CD4-positive, alpha-beta T cell treated with Interleukin-21 for 1 hour (primary cell): ENCODE measurements at places on chromosomes 4 and X.

DNA sequence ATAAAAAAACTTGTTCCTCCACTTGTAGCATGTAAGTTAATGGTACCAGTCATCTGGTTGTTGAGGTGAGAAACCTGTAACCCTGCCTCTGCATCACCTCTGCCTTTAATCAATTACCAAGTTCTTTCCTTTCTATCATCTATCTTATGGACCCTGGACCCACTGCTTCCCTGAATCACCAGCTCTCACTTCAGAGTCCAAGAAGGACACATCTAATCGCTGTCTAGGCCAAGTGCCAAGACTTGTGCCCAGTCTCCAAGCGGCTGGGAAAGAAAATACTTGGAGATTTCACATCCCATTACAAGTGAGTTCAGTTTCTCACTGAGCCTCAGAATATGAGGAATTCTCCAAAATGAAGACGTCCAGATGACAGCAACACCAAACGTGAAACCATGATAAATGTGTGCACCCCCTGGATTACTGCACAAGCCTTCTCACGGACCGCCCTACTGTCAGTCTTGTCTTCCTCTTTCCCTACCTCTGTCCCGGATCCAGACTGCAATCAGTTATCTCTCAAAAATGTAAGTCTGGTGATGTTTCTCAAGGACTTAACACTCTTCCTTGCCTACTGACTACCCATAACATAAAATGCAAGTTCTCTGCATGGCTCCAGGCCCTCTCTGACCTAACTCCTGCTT, 10.4 kb downstream of the PALLD start:
- no peak for DNase-seq

DNA sequence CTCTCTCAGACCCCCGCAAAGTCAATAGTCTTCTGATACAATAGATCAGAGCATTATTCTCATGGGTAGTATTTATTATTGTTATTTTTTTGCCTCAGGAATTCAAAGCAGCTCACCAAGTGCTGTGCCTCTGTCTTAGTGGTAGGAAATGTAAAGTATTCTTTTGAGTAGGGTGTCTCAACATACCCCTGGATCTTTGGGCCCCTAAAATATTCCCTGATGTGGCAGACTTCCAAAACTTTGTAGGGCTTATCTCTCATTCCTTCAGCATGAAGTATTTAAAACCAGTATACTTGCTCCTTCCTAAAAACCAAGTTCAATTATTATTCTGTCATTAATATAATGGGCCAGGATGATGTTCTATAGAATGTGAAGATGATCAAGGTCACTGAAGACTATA, 115.3 kb upstream of the ZNF827 start:
- DNase-seq: no peak

DNA sequence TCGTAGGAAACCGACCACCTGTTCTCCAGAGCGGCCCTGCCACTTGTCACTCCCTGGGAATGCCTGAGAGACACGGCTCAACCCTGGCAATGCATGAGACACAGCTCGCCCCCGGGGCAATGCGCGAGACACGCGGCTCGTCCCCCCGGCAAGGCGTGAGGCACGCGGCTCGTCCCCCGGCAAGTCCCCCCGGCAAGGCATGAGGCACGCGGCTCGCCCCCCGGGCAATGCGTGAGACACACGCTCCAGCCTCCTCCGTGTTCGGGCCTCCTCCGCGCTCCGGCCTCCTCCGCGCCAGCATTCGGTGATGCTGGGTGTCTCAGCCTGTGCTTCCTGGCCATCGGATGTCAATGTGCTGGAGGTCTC, 27.5 kb upstream of the CPLX1 start:
- DNase-seq: no peak

GRCh38 chrX:129754056-129755024, 15.6 kb downstream of the XPNPEP2 start:
- no peak for DNase-seq

GRCh38 chr4:1171311-1172227, 814 bp downstream of the SPON2 start:
- peak; percentile 59 for DNase-seq

DNA sequence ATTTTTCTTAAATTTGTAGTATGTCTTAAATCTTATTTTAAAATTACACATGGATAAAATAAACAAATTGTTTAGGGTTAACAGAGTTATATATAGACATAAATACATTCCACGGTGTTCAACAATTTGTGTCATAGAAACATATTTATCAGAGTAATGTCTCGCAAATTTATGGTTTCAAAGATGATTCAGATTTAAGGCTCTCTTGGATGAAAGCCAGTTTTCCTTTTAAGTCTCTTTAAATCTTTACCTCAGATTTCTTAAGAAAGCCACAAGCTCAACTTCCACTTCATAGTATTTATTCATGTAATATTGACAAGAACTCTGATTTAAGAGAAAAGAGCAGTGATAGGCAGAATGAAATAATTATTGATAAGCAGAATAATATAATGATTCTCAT, 1254.8 kb upstream of the ADGRL3 start:
- DNase-seq: no peak

DNA sequence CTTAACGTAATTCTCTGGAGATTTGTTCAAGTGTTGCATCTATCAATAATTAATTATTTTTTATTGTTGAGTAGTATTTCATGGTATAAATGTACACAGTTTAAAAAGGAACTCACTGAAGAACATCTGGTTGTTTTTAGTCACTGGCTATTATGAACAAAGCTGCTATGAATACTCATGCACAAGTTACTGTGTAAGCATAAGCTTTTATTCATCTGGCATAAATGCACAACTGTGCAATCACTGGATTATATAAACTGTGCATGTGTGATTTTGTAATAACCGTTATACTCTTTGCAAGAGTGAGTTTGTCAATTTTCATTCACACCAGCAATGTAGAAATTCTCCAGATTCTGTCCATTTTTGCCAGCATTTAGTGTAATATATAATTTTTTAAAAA, 43.8 kb upstream of the UBQLN2 start:
- no peak for DNase-seq

DNA sequence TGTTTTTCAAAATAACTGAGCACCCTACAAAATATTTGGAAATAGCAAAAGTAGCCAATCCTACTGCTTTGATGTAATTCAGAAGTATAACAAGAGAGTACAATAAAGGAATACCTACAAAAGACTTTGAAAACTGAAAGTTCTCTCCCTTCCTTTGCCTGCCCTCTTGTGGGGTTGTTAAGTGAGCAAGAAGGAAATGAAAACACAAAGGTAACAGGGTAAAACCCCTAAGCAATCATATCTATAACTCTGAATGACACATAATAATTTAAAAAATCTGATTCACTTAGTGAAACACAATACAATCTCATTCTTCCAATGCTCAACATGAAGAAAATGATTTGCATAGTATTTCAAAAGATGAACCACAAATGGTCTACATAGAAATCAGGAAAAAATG, 98.2 kb downstream of the FRYL start:
- peak; percentile 48 for DNase-seq

DNA sequence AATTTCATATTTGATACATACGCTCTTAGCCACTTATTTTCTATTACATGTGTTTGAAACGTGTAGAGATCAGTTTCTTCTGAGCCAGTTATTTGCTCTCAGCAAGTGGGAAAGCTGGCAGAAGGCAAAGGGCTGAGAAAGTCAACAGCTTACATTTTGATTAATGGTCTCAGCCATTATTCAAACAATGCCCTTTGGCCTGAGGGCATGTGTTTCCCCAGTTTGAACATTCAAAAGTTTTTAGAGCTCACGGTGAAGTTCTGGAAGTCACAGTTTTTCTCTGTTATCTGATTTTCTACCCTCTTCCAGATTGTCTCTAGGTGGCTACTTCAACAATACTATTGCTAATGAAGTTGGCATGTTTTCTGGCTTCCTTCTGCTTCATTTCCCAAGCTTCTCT, 591.8 kb upstream of the CPEB2 start:
- no peak for DNase-seq

DNA sequence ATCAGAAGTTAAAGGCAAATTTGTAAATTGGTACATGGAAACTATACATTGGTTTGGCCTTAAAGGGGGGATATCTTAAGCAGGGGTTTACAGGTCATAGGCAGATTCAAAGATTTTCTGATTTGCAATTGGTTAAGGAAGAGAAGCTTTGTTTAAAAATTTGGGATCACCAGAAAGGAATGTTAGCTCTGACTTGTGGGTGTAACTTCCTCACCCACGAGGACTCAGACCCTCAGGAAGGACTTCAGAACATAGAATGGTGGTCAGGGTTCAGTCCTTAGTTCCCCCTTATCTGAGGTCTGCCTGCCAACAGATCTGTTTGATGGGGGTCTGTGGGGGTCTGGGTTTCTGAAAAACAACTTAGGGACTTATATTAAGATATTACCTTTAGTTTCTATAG, 427.4 kb upstream of the DIPK2B start:
- no peak for DNase-seq

GRCh38 chr4:76212851-76213414, 691 bp downstream of the SCARB2 start:
- peak; percentile 61 for DNase-seq

DNA sequence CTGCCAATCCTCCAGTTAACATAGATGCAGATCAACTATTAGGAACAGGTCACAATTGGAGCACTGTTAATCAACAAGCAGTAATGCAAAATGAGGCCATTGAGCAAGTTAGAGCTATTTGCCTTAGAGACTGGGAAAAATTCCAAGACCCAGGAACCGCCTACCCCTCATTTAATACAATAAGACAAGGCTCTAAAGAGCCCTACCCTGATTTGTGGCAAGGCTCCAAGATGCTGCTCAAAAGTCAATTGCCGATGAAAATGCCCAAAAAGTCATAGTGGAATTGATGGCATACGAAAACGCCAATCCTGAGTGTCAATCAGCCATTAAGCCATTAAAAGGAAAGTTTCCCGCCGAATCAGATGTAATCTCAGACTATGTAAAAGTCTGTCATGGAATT, 20.5 kb upstream of the TRIM61 start:
- no peak for DNase-seq

- no peak for DNase-seq
Observed at GRCh38 chr4:74933562-74934015, 673 bp downstream of the PARM1 start.

DNA sequence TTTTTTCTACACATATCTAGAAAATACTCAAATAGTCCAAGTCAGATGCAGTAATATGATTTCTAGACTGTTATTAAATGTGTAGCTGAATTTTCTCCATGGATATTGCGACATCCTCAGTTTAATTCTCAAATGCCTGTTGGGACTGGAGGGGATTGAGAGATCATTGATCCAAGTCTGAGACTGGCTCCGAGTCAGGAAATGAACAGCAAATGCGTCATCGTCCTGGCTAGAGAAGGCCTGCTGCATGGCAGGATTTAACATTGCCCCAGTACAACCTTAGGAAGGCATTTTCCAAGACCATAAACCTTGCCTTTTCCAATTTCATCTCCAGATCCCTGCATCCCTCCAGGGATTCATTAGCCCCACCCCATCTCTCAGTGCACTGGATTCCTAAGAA, 56.6 kb upstream of the SLC6A14 start:
- no peak for DNase-seq

DNA sequence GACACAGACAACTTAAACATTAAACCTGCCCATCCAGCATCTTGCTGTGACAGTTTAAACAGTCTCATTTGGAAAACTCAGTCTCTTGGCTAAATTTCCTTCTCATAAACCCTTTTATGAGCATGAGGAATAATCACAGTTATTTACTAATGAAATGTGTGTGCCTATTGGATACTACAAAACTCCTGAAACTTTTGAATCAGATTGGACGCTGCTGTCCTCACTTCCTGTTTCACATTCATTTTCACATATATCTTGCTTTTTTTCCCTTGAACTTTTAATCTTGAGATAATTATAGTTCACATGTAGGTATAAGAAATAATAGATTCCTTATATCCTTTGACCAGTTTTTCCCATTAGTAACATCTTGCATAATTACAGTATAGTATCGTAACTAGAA, 111.7 kb downstream of the CDKL5 start:
- DNase-seq: no peak

GRCh38 chr4:1553365-1553764, 130.7 kb downstream of the FAM53A start:
- DNase-seq: no peak

- DNase-seq: no peak
Observed at GRCh38 chrX:24987731-24988130, 28.0 kb downstream of the ARX start.
